LHCN-M2 (cell line): ENCODE measurements at places on chromosomes 2 and 18. TPM values are rescaled to one million over a fixed set of nuclear protein-coding genes. Genes with fewer than 3 reads are reported as not detected.

- DNase-seq, result no peak
These were observed 22.4 kb downstream of the APOB start for GRCh38 chr2:21021430-21021829.

IL1B gene
- 0.06 and 0.86 TPM in 2 replicates for total RNA-seq

CRYGC gene
- total RNA-seq, result not detected in 2 replicates

ALPI gene
- total RNA-seq, result not detected in 2 replicates

LMAN2L gene
- total RNA-seq, result 20.8 and 21.5 TPM in 2 replicates

DNA sequence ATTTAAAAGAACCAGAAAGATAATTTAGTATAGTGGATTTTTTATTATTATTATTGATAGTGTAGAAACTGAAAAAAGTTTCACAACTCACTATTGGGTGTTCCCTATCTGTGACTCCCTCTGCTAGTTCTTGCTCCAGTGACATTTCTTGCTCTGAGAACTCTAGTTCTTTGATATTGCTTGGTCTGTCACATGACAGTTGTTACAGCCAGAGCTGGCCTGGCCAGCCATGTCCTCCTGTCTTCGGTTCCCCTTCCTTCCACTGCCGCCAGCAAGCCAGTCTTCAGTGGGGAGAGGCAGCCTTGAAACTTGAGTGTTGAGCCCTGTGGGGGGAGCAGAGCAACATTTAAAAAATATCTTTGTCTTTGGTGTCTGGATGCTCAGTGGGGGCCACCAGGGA, 7.6 kb upstream of the THOC1 start:
- no peak for DNase-seq

- no peak for DNase-seq
These were observed 184.9 kb downstream of the PDE11A start for GRCh38 chr2:177887722-177888121.

MTIF2 gene
- total RNA-seq, result 27.8 and 30.1 TPM in 2 replicates

DNA sequence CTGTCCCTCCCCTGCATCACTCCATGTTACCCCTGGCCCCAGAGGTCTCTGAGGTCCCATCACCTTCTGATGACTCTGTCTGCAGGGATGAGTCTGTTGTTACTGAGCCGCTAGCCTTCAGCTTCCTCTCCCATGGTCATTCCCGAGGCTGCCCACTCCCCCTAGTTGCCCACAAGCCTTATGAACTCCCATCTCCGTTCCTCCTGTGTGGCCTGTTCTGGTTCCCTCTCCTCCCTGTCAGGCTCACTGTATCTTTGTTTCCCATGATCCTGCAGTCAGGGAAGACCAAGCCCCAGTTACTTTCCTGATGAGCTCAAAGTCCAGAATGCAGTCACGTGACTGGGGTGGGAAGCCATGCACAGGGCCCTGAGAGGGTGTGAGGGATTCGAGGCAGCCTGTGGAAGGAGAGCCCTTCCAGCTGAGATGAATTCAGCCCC, 39.5 kb downstream of the INPP4A start:
- no peak for DNase-seq

CENPA gene
- 22.1 and 29.9 TPM in 2 replicates for total RNA-seq

- no peak for DNase-seq
These were observed 27.8 kb downstream of the RAB31 start for GRCh38 chr18:9735879-9736278.

RFTN2 gene
- 0.40 and 0.83 TPM in 2 replicates for total RNA-seq

GRCh38 chr2:238997684-238998083, 149.8 kb downstream of the TWIST2 start:
- DNase-seq, result no peak

AKAIN1 gene
- not detected in 2 replicates for total RNA-seq

GRCh38 chr2:212227755-212228154, 310.8 kb downstream of the ERBB4 start:
- peak; percentile 76 for DNase-seq

DNA sequence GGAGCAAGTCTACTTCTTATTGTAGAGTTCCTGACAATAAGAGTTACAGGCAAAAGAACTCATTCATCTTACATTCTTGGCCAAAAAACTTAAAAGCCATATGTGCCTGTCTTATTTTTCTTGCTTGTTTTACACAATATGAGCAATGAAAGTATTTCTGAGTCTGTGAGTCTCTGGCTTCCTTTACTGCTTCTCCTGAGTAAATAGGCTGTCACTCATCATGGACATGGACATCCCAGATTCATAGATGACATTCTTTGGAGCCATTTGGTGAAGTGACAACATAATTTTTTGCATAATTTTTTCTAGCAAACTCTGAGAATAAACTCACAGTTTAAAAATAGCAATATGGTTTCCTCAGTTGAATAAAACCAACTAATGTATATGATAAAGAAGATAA, 179.3 kb downstream of the SNTG2 start:
- DNase-seq, result no peak

FAP gene
- 102 and 115 TPM in 2 replicates for total RNA-seq

GRCh38 chr2:49982871-49983270, 828.6 kb upstream of the FSHR start:
- DNase-seq, result no peak

TTN gene
- 2.0 and 5.5 TPM in 2 replicates for total RNA-seq

GRCh38 chr18:63255435-63255834, 64.1 kb downstream of the BCL2 start:
- no peak for DNase-seq

DNA sequence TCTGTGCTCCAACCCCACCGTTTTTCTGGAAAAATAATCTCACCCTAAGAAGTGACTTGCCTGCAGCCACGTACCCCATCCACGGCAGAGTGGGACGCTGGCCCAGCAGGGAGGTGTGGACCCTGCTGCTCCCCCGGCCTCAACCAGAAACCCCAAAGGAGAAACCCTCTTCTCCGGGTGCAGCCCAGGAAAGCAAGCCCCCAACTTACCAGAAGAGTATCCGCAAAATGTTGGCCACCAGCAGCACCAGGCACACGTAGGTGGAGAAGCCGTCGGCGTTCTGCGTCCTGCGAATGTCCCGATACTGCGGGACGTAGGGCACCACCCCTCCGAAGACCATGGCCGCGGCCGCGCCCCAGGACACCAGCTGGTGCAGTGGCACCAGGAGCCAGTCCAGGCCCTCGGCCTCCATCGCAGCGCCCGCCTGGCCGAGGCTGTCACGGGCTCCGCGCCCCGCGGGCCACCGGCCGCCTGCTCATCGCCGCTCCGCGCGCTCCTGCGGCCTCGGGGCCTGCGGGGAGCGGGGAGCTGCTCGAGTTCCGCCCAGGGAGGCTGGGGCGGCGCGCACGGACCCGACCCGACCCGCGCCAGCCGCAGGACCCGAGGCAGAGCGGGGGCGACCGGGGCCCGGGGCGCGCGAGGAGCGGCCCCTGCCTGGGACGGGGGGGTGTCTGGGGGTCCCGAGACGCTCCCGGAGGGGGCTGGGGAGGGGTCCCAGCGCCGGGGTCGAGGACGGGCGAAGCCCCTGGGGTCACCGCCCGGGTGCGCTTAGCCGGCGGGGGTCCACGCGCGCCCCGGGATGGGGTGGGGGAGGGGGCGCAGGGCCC, 725 bp downstream of the SLC66A2 start:
- DNase-seq, result peak; percentile 28

- no peak for DNase-seq
These were observed 110.0 kb downstream of the TPGS2 start for GRCh38 chr18:36718705-36719328.

GRCh38 chr2:44686561-44686960, 254.9 kb upstream of the SIX3 start:
- DNase-seq, result peak; percentile 77

DNA sequence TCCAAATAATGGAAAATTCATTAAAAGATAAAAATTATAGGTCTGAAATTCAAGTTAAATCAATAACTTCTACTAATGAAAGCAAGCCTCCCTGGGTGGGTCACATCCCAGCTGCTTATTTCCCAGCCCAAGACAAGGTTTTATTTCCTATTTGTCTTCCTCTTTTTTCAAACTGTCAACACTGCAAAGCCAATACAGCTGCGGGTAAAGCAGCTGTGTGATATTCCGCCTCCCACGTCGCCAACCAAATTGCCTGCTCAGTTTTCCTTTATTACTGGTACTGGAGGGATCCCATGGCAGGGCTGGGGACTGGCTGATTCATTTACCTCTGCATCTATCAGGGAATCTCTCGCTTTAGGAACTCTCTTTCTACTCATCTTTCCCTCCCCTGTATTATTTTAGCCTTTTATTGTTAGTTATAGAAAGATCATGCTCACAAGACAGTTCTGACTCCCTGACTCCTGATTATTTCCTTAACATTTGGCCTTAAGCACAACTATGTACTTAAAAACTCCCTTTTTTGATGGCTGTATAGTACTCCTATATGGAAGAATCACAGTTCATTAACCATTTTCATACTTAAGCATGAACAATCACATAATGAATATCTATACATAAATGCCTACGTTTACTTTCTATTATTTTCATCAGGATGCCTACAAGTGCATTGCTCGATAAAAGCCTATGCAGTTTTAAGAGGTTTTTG, 253.1 kb downstream of the CDCA7 start:
- peak; percentile 38 for DNase-seq

ELOA2 gene
- total RNA-seq, result not detected in 2 replicates

DNA sequence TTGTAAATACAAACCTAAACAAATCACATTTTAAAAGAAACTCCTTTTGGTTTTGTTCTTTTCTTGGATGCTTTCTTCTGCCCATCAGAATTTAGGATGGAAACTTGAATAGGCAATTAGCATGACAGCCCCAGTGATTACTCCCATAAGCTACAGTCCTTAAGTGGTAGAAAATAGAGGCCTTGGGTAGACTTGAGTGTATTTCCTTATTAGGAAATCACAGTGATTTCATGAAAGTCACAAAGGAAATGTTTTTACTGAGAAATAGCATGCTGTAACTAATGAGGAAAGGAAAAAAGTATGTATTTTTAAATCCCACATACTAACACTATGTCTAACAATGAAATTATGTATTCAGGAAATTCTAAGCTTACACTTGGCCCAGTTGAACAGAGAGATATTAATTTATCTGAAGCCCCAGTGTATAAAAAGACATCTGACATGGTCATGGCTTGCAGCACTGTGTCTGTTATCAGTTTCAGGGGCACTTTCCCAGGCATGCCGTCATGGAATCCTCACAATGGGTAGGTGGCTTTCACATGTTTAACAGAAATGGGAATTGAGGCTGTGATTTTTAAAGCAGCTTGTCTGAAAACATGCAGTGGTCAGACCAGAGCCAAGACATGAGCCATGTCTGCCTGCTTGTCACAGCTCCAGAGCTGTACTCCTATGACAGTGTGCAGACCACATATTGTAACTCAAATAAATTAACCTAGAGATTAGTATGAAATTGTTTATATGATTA, 79.7 kb upstream of the TRIB2 start:
- DNase-seq, result no peak

RTP5 gene
- total RNA-seq, result not detected in 2 replicates

DNA sequence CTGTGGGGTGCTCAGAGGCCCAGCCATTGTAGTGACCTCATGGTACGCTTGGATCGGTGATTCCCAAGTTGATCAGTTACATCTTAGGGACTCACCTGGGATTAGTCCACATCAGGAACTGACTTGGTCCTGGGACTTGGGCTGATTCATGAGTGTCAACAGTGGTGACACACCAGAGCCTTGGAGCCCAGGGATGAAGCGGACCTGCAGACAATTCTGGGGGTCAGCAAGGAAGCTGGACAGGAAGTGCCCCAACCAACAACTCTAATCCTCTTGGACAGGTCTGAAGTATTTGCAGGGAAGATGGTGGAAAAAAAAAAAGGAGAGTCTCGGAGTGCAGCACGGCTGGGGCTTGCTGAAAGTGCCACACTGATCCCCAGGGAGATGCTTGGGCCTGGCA, 288.6 kb downstream of the PHLPP1 start:
- no peak for DNase-seq

DNA sequence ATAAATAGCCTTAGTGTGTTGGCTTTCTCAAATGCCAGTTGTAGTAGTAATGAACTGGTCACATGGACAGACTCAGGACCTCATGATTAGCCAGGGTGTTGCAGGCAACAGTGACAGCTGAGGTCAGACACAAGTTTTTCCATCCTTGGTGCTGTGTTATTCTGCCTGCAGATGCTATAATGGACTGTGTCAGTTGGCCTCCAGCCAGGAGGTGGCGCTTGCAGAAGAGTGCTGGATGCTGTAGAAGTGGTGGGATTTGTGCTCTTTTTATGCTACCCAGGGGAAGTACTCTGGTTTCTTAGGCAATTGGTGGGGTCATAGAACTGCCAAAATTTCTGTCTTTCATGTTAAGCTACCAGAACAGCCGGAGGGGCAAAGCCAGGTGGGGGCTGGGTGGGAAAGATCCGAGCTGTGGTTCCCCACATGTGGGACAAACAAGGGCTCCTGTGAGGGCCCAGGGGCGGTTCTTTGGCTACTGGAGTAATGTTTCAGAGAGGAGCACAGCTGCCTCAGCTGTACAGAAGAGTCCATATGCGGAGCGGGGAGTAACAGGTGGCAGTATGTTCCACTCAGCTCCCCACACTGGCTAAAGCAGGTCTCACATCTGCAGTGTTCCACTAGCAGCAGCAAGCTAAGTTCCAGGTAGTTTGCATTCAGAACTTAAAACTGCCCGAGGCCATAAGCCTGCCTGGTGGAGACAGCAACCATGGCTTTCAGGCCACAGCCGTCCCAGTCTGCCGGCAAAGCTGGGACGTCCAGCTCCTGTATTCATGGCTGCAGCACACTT, 104.4 kb downstream of the GULP1 start:
- DNase-seq, result peak; percentile 11

- peak; percentile 30 for DNase-seq
These were observed 483 bp downstream of the TRAPPC8 start for GRCh38 chr18:31942291-31942998.

GRCh38 chr2:136005462-136006196, 20.2 kb upstream of the DARS1 start:
- DNase-seq, result peak; percentile 89

- no peak for DNase-seq
These were observed 8.6 kb upstream of the ABCB11 start for GRCh38 chr2:169039702-169040101.

DNA sequence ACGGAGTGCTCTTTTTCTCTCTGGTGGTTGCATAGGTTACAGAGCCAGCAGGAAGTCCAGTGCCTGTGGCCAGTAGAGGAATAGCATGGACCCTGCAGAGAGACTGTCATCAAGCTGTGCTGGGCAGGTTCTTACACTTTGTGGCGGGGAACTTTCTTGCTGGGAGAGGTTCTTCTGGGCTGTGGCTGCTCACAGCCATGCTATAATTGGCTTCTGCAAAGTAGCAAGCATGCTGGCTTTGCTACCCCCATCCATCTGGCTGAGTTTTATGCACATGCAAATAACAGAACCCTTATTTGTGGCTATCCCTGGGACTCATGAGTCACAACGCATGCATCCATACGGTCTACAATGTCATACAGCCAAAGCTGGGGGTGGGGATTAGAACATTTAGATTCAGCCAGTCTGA, 68.9 kb downstream of the PLCL1 start:
- DNase-seq, result peak; percentile 37

DNA sequence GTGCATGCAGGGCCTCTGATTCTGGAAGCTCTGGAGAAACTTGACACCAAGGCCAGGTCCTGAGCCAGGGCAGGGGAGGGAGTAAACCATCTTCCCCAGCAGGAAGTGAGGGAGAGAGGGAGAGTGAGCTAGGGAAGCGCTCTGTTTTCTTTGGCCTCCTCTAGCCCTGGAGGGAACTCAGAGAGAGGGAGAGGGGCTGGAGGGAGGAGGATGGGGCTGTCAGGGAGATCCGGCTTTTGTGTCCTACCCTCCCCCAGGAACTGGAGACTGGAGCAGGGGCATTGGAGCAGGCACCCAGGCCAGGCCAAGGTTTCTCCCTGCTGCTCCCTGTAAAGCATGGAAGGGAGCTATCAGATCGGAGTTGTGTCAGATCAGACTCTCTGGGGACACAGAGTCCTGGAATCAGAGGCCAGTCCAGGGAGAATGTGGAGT, 22.7 kb upstream of the PKDCC start:
- DNase-seq, result no peak
